Fibroblast of skin of left quadriceps (primary cell): ENCODE measurements at places on chromosomes 1 and 21.

DNA sequence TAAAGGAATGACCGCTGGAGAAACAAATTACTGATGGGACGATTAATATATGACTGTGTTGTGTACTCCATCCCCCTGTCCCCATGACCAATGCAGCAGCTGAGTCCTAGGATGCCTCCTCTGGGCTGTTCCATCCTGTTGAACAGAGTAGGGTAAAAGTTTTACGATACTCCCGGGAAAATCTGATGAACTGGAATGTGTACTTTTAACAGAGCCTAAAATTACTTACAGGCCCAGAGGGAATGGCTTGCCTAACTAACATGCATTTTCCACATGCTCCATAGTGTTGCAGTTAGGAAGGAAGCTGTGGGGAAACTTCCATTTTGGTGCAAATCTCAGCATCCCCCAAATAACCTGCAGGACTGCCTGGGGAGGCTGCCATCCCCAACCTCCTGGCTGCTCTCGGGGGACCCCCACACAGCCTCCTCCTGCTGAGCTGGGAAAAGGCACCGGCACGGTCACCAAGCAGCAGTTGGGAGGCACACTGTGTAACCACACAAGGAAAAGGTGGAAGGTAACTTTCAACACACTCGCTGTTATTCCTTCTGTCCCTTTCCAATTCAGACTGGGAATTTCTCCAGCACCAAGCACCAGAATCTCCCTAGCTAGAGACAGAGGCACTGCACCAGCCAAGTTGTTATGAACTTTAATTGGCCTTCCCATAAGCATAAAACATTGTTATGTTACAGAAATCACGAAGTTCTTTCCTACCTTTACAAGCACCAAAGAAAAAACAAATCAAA is 97.2 kb downstream of the BCAR3 start:
- peak; percentile 68 for DNase-seq

GRCh38 chr1:29335573-29335972 is 99.3 kb downstream of the PTPRU start:
- DNase-seq: no peak

DNA sequence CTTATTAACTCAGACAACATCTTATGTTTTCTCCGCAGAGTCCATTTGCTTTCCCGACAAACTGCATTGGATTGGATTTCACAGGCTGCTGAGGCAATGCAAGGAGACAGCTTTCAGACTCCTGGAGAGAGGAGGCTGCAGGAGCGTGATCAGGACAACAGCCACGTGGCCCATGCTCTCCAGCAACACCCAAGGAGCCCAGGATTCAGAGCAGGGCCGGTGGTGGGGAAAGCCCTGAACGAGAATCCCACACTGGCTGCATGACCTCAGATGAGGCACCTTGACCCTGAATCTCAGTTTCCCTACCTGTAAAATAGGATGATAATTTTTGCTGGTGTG is 78.3 kb upstream of the NFASC start:
- no peak for DNase-seq

- no peak for DNase-seq
Observed at GRCh38 chr1:20307026-20307425, 16.4 kb downstream of the VWA5B1 start.

DNA sequence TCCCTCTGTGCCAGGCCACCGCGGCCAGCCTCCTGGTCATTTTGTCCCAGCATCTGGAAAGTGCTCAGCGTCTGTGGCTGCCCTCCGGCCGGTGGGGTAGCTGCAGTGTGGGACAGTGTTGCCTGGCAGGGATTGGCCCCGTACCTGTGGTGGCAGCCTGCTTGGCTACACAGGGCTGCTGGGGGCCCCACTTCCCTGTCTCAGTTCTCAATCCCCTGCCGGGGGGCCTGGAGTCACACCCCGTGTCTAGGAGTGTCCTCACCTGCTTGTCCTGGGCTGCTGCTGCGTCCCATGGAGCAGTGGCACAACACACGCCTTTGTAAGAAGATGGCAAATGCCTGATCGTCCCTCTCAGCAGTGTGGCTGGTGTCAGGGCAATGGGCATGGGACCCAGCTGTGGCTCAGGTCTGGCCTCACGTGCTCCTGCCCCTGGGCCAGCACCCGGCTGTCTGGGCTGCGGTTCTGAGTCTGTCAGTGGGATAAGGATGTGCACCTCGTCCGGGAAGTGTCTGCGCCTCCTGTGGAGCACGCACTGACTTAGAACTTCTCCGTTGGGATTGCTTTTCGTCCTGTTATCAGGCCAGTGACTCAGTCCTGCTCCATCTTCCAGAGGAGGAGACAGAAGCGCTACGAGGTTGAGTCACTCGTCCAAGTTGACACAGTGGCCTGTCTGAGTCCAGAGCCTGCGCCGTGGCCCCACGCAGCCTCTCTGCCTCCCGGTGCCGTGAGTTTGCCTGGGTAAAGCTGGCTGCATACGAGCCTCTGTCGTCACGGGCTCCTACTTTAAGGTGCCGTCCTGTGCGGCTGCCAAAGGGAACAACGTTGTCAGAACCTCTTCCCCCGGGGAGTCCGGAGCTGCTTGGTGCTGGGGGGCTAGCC is 41.0 kb downstream of the CRYAA start:
- peak; percentile 1 for DNase-seq

DNA sequence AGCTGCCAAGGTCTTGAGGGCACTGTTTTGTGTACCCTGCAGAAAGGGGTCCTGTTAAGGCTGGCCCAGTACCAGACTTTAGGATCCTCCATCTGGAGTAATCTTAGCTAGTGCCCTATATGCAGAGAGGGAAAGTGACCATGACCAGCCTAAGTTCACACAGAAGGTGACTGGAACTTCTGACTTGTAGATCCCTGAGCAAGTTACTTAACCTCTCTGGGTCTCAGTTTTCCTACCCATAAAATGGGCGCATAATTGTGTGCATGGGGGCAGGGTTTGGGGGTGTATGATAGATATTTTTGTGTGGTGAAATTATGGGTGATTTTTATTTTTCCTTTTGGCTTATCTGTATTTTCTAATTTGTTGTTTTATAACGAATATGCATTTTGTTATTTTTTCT is 3.3 kb upstream of the SHISAL2A start:
- DNase-seq: no peak

DNA sequence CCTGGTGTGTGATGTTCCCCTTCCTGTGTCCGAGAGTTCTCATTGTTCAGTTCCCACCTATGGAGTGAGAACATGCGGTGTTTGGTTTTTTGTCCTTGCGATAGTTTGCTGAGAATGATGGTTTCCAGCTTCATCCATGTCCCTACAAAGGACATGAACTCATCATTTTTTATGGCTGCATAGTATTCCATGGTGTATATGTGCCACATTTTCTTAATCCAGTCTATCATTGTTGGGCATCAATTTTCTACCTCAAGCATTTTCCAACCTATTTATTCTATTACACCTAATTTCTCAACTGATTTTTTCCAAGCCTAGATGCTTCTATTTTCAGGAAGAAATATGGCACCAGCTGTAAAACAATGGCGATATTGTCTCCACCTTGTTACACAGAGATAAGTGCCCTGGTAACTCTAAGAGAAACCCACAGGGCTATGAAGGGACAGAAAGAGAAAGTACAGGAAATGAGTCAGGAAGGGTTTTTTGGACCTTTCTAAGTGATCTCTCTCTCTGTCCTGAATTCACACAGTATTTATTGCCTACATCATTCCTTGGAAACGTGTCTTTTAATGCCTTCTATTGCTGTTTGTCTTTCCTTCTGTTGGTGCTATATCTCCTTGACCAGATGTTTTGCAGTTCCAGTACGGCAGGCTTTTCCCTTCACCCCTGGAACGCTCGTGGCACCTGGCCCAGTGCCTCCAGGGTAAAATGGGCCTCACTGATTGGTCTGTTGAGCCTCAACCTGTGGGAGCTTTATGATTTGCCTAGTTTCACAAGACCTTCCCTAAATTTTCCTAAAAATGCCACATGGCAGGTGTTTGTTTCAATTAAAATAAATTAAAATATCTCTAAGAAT is 14.6 kb upstream of the JAK1 start:
- no peak for DNase-seq

DNA sequence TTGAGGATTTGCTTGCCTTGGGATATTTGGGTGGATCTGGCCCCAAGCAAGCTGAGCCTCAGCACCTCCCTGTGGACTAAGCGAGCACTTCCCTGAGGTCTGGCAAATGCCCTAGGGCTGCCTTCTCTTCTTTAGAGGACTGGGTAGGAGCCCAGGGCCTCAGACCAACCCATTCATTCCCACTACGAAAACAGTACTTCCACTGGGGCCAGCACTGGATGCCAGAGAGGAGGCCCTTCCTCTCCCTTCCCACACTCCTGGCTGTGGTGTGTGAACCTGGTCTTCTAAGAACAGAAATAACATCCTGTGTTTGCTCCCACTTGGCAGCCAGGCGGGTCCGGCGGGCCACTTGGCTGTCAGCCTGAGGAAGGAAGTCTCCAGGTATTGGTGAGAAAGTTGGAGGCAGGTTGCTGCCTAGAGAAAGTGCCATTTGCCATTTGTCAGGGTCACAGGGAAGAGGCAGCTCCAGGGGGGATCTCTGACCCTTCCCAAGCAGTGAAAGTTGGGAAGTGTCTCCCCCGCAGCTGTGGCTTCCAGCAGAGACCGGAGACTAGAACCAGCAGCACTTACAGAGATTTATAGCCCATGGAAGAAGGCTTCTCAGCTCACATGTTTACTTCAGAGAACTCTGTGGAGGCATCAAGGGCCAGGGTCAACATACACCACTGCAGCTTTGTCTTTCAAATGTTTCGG is 323.5 kb downstream of the SIPA1L2 start:
- DNase-seq: no peak

DNA sequence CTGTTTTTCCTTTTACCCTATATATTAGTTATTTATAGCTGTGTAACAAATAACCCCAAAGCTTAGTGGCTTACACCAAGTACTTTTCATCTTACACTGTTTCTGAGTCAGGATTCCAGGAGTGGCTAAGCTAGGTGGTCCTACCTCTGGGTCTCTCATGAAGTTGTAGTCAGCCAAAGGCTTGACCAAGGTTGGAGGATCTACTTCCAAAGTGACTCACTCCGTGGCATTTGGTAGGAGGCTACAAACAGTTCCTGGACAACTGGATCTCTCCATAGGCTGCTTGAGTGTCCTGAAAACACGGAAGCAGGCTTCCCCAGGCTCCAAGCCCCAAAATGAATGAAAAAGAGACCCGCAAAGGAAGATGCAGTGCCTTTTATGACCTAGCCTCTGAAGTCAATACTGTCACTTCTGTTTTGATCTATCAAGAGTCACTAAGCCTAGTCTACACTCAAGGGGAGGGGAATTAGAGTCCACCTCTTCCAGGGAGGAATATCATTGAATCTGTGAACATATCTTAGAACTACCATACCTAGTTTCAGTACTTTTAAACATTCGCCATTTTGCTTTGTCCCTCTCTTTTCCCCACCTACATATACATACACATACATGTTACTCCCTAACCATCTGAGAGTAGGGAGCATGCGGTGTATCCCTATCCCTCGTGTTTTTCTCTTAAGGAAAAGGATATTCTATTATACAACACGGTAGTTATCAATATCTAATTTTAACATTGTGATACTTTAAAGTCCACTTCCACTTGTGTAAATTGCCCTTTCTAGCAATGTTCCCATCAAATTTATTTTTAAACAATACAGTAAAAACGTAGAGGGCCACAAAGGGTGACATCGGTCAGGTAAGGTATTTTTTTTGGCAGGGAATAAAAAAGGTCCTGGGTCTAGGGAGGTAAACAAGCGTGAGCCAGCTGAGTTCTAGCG is 67.2 kb downstream of the SLC35A3 start:
- no peak for DNase-seq

DNA sequence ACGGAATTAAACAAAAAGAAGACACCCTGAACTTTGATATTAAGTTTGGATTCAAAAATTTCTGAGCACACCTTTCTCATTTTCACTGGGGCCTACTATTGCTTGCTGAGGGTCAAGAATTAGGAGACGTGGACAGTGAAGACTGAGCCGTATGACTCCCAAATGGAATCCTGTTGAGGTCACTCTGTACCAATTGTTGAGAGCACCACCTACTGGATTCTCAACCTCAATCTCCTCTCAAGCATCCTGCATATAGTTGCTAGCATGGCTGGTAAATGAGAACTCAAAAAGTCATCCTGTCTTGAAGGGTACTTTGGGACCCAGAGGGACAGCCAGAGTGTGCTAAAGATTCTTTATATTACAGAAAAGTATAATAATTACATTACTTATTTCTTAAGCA is 20.2 kb upstream of the MTR start:
- DNase-seq: no peak

- no peak for DNase-seq
Observed at GRCh38 chr21:38487901-38488639, 10.2 kb downstream of the ERG start.

GRCh38 chr1:56973923-56974742 is 8.3 kb upstream of the C8B start:
- no peak for DNase-seq

DNA sequence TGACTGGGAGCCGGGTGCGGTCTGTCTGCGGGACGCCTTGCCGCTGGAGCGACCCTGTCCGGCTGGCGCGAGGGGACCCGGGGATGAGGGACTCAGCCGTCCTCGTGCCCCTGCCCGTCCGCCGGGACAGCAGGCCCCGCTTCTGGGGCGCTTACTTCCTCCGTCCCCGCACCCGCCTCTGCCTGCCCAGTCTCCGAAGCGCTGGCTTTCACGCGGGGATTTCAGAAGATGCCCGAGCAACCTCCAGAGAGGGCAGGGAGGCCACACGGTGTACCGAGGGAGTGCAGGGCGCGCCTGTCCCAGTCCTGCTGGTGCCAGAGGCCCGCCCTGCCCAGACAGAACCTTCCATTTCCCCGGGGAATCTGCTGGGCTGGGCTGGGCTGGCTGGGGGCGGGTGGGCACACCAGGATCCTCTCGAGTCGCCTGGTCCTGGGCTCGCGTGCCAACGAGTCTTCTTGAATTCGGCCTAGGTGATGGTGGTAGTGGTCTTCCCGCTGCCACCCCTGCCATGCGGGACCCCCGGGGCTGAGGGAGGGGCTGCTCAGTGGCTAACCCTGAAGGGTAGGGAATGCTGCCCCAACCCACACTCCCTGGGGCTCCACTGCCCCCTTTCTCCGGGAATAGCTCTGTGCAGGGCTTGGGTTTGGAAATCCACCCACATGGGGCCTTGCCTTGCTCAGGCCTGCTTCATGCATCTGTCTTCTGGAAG is 2.5 kb upstream of the TRPM2 start:
- DNase-seq: no peak

- DNase-seq: peak; percentile 57
Observed at GRCh38 chr1:46520063-46520911, 30.7 kb downstream of the DMBX1 start.

DNA sequence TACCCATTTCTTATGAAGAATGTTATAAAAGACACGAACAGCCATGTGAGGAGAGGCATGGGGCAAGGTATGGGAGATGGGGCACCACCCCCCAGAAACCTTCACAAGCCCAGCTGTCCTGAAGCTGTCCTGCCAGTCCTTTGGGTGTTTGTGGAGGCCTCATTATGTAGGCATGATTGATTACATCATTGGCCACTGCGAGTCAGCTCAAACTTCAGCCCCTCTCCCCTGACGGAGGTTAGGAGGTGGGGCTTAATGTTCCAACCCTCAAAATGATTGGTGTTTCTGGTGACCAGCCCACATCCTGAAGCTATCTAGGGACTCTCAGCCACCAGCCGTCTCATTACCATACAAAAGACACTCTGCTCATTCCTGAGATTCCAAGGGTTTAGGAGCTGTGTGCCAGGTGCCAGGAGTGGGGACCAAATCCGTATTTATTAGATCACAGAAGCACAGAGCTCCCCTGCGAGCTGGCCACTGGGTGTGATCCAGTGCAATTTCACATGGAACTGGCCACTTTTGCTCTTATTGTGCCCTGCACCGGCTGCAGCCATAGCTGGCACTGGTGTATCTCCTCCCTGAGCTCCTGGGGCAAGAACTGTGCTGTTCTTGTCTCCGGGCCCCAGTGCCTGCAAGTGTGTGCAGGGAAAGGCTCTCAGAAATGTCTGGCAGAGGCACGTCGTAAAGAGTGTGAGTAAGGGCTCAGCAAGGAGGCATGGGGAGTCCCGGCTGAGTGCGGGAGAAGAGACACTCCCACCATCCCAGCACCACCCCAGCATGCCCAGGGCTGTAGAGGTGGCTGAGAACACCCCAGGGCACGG is 10.5 kb downstream of the KIAA1614 start:
- DNase-seq: no peak
